Urinary bladder (tissue), 4 donors: ENCODE measurements at places on chromosomes 11 and 22.

- DNase-seq: peak; percentile 59
These were observed 83.1 kb upstream of the MTNR1B start for GRCh38 chr11:92886243-92886905.

- DNase-seq: peak; percentile 93
These were observed at the start of the genes ALG12 and CRELD2 for GRCh38 chr22:49917974-49918910. Gene ALG12, minus strand, starts transcription at chr22:49918438. Its CDS starts 4,673 bp downstream, at chr22:49913765. Gene CRELD2, plus strand, starts transcription at chr22:49918634. Its CDS starts 136 bp downstream, at chr22:49918770.

DNA sequence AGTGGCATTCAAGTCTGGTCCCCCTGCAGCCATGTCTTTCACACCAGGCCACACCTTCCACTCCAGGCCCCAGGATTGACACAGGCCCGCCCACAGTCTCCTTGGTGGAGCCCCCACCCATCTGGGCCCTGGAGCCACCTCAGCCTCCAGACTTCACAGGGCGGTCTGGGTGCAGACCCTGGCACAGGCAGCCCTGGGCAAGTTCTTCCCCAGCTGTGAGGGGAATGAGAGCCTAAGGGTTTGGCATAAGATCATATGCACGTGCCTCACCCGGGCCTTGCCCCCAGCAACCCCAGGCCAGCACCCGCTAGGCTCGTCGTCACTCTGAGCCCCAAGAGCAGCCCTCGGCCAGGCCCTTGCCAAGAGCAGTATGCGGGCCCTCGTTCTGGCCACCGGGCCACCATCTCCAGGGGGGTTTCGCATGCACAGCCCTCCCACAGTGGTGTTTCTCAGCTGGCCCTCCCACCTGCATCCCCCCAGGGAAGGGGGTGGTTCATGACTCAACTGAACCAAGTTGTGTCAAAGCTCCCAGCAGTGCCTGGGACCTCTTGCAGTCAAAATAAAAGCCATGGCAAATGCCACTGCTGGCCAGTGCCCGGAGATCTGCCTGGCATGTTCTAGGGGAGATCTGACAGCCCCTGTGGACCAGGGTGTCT, 70.4 kb upstream of the KCNQ1OT1 start:
- no peak for DNase-seq

DNA sequence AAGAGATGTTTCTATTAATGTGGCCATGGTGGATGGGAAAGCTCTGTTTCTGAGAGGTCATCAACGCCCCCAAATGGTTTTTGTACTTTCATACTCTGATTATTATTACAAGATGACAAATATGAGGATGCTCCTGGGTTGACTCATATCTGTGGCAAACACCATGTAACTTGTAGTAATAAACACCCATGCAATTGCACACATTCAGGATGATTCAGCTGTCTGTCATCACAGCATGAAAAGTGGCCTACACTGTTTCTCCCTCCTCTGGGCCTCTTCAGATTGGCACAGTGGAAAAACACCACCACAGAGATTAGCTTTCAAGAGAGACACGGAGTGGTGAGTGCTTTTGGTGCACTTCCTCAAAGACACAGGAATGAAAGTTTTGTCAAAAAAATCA, 85.4 kb downstream of the MTNR1B start:
- no peak for DNase-seq

GRCh38 chr11:110505528-110506284, 76.0 kb downstream of the FDX1 start:
- DNase-seq: no peak

DNA sequence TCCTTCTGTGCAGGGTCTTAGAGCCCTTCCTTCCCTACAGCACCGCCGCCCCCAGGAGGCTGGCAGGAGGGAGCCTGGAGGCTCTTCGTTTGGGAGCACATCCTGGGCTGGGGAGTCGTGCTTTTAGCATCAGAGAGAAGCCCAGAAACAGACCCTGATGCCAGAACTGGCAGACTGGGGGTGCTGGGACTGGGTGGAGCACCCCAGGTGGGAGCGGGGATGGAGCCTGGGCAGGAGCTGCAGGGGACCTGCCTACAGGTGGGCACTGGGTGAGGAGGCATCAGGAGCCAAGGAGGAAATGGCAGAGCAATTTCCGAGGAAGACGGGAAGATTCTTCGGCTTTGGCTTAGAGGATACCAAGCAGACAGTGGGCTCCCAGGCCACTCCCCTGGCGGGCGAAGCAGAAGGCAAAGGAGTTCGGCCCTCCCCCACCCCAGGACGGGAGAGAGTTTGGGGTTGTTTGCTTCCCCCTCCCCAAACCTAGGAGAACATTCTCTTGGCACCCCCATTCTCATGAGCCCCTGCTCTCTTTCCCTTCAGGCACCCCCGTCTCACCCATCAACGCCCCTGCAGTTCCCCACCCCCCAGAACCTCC, 1.1 kb downstream of the SYT7 start:
- no peak for DNase-seq

DNA sequence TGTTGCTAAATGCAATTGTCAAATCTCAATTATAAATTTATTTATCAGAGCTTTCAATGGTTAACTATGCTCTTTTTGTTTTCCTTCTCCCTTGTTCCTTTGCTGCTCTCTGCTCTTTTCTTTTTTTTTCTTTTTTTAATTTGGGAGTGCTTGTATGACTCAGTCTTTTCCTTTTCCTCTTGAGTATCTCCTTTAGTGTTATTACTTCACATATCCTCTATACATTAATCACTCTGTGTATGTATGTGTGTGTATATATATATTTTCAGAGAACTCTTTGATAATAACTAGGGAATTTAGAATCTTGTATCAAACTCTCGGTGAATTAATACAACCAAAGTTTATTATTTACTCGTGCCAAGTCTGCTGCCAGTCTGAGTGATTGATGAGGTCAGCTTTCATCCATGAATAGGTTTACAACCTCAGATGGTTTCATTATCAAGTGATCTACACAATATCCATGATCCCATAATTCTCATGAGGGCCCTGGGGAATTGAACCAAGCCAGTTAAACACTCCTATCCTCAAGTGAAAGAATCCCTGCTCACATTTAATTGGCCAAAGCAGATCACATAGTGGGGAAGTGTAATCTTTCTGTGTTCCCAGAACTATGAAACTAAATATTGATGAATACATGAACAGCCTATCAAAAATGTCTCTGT, 743.4 kb upstream of the CNTN5 start:
- DNase-seq: no peak

DNA sequence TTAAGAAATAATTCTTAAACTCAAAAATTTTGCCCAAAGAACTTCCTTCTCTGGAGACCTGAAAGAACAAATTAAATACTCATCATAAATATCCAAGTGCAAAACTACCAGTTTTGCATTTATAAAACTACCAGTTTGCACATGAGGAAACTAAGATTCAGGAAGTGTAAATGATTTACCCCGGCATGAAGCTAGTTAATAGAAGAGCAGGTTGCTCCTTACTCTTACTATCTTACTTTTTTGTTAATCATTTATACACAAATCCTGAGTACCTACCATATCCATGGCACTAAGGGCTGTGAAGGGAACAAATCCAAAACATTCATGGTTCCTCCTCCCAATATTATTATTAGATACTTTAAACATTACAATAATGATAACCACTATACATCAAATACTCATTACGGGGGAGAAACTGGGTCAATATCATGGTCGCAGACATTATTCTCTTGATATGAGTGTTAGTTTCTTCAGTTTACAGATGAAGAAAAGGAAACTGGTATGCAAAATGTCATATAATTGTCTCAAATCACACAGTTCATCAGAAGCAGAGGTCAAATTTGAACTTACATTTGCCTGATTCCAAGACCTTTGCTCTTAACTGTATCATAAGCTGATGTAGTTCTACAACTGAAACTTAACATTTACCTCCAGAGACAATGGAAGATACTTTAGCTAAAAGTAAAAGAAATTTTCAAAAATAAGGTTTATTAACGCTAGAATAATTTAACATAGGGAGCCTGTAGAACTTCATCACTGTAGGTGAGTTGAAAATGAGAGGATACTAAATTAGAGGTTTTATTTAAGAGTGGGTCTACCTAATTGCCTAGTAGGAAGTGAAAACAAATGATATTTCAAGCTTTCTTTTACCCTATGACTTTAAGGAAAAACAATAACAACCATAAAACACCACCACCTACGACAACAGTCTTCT, 74.5 kb downstream of the FAM76B start:
- no peak for DNase-seq

GRCh38 chr22:22838148-22838786, 49.3 kb upstream of the IGLL5 start:
- DNase-seq: no peak

GRCh38 chr11:62124186-62125113, 639 bp downstream of the INCENP start:
- no peak for DNase-seq
